Astrocyte (in vitro differentiated cells and primary cell): ENCODE measurements at places on chromosomes 1 and 21. TPM values are rescaled to one million over a fixed set of nuclear protein-coding genes. Genes with fewer than 3 reads are reported as not detected.

C2CD4D gene
- 0.16 and 0.22 TPM in 2 replicates for total RNA-seq

ERICH3 gene
- total RNA-seq: not detected in 2 replicates

B3GALT2 gene
- 0.39 and 0.60 TPM in 2 replicates for total RNA-seq

BGLAP gene
- 0.66 TPM in 1 of 2 replicates, not detected in the other for total RNA-seq

ETV3L gene
- not detected in 2 replicates for total RNA-seq

CNR2 gene
- not detected in 2 replicates for total RNA-seq

KRTAP11-1 gene
- total RNA-seq: not detected in 2 replicates

SPRR2E gene
- total RNA-seq: not detected in 2 replicates

MMEL1 gene
- not detected in 2 replicates for total RNA-seq

PDZK1IP1 gene
- total RNA-seq: 0.34 TPM in 1 of 2 replicates, not detected in the other

KCNA3 gene
- total RNA-seq: 0.09 TPM in 1 of 2 replicates, not detected in the other

MYOM3 gene
- total RNA-seq: 1.0 and 1.4 TPM in 2 replicates

FAM72D gene
- total RNA-seq: 0.70 and 1.00 TPM in 2 replicates

ANKRD65 gene
- total RNA-seq: 0.64 TPM in 1 of 2 replicates, not detected in the other

GBP5 gene
- 0.62 and 0.79 TPM in 2 replicates for total RNA-seq

IFI44L gene
- 184 and 271 TPM in 2 replicates for total RNA-seq

SYNC gene
- total RNA-seq: 20.6 and 23.7 TPM in 2 replicates

DSCAM gene
- 0.17 and 0.18 TPM in 2 replicates for total RNA-seq
